Daoy (cell line): ENCODE measurements at places on chromosomes 16 and 17. TPM values are rescaled to one million over a fixed set of nuclear protein-coding genes. Genes with fewer than 3 reads are reported as not detected.

- peak; percentile 55 for DNase-seq
These were observed 151.2 kb downstream of the ZNF423 start for GRCh38 chr16:49704586-49705155.

The ANKRD40CL gene
- not detected in 2 replicates for total RNA-seq

- no peak for DNase-seq
These were observed 41.5 kb downstream of the AIPL1 start for GRCh38 chr17:6393351-6393952.

The ATP2C2 gene
- total RNA-seq: not detected in 2 replicates

DNA sequence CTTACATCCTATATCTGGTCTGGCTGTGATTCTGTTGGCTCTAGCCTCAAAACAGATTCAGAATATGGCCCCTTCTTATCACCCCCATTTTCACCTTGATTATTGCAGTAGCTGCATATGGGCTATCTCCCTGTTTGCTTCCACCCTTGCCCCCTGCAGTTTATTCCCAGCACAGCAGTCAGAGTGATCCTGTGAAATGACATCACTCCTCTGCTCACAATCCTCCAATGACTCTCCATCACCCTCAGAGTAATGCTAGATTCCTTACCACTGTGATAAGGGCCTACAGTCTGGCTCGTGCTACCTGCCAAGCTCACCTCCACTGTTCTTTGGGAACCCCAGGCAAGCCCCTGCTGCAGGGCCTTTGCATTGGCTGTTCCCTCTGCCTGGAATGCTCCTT, 92.5 kb downstream of the ASIC2 start:
- DNase-seq: peak; percentile 59

- DNase-seq: no peak
These were observed 20.1 kb downstream of the UNC13D start for GRCh38 chr17:75824050-75824552.

DNA sequence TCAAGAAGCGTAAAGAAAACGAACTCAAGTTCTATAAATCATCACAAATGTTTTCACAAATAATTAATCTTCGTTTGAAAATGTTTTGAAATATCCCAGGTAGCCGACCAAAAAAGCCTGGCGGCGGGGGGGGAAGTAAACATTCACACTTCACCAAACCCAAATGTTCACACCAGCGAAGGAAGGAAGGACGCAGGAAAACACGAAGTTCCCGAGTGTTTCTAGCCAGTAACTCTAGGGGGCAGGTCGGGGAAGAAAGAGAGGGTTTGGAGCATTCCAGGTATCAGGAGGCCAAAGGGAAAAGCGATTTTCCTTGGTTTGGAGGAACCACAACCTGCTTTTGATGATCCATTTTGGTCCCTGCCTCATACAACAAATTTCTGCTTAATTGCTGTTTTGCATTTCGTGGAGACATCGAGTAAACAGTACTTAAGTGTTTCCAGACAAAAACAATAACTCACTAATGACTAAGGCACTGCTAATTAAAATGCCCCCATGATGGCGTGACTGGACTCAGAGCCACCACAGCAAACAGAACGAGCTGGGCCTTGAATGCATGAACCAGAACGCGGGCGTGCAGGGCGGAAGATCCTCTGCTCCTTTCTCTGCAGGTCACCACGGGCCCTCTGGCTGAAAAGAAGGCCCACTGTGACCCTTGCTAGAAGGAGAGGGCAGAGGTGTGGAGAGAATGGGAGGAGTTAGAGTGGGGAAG, 16.6 kb downstream of the ZFHX3 start:
- DNase-seq: peak; percentile 52
